Amygdala (tissue), 56 donors: ENCODE measurements at places on chromosomes 5 and 9.
A peak's percentile ranks its signal among the peaks of the same experiment; 100 is the strongest.

DNA sequence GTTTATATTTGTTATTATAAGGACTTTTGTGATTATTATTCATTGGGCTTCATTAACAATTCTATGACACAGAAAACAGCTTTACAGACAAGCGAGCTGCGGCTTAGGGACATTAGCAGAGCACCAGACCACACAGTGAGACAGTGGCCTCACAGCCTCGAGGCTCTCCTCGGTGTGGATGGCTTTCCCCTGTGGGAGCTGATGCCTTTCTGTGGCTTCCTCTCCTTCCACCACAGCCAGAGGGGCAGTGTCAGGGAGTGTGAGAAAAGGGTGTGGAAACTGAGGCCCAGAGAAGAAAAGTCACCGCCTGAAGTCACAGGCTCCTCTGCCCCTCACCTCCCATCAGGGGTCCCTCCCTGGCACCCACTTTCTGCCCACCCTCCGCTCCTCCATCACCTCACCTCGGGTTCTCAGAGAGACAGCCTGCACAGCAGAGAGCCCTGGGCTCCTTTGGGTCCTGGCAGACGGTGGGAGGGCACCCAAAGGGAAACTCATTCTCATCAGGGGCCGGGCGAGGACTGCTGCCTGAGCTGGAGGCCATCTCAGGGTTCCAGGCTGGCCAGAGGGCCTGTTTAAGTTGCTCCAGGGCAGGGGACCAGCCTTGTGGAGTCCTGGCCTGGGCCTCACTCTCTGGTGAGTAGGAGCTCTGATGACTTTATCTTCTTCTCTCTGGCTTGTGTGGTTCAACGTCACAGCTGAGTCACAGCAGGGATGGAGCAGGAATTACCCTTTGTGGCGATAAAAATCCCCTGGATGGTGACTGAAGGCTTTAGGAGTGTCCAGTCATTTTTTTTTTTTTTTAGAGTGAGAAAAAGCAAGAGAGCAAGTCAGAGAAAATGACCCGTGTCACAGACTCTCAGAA is 830 bp downstream of the TRAF1 start:
- no peak for DNase-seq

GRCh38 chr5:134798468-134798867 is 39.9 kb downstream of the DDX46 start:
- DNase-seq, result no peak

GRCh38 chr5:176653401-176654385 is 6.4 kb downstream of the TSPAN17 start:
- no peak for DNase-seq

- DNase-seq, result no peak
Measured at GRCh38 chr9:83068414-83068813, 5.5 kb upstream of the RASEF start.

DNA sequence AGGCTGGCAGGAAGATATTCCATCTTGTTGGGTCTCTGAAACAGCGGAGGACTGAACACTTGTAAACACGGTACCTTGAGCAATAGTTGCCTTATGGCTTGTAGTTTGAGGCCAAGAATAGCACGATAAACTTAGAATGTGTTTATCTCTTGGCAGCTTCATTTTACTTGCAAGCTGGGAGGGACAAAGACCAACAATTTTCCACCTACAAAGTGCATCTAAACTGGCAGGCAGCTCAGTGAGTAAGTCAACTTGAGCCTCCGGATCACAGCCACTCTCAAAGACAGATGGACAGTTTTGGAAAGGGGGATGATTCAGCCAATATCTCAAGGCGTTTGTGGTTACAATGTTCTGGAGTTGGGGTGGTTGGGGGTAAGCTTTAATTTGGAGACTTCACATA is 652.6 kb downstream of the CETN3 start:
- DNase-seq, result no peak

DNA sequence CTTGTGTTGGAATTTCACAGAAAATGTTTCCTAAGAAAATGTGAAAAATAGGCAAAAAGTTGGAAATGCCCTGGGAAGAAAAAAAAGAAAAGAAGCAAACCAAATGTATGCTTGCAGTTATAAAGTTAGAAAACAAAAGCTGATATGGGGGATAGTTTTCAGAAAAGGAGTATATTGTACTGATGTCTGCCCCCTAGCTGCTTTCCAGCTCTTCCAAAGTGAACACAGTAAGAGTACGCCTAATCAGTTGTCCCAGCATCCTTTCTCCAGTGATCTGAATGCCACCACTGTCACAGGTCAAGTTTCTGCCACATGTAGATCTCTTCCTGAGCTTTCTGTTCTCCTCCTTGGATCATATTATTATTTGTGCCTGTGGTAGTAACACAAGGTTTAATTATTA is 5.8 kb downstream of the TYRP1 start:
- DNase-seq, result no peak

- DNase-seq, result no peak
Measured at GRCh38 chr9:109861499-109861898, 81.5 kb downstream of the PALM2AKAP2 start.

- DNase-seq, result peak; percentile 21
Measured at GRCh38 chr9:114033397-114034103, 44.5 kb downstream of the AMBP start.

GRCh38 chr5:124180875-124181461 is 565.5 kb downstream of the ZNF608 start:
- DNase-seq, result no peak

DNA sequence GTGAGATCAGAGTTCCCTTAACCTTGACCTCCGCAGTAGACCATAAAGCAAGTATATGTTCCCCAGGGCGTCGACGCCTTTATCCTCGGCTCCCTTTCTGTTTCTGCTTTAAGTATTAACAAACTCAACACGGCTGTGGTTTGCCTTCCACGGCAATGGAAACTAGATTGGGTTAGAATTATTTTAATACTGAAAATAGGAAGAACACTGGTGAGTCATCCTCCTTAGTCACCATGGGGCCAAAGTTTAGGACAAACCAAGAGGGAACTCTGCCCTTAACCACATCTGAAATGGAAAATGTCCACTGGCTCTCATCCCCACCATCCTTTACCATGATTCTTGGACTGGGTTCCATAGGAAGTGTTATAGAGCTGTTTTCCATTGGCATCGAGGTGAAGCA is 386.1 kb downstream of the ACTL7B start:
- no peak for DNase-seq

DNA sequence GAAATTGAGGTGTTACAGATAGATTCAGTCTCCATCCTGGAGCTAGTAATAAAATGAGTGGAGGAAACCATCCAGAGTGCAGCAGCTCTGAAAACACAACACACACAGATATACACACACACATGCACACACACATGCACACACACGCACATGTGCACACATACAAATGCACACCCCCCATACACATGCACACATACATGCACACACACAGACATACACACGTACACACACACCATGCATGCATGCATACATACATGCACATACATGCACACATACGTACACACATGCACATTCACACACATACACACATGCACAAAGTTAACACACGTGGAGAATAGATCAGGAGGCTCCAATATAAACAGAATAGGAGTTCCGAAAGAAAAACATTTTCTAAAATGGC is 21.0 kb upstream of the OBP2B start:
- no peak for DNase-seq

GRCh38 chr5:150112201-150113046 is 26.1 kb upstream of the CSF1R start:
- no peak for DNase-seq

GRCh38 chr5:177477701-177478477 is 4.5 kb upstream of the DBN1 start:
- no peak for DNase-seq

- no peak for DNase-seq
Measured at GRCh38 chr5:172193872-172194271, at the start of gene EFCAB9. Gene EFCAB9, plus strand, starts transcription at chr5:172194172. Its CDS starts 1 bp downstream, at chr5:172194173.
